Kidney (tissue), 22 donors: ENCODE measurements at places on chromosomes 5 and 9. TPM values are rescaled to one million over a fixed set of nuclear protein-coding genes. Genes with fewer than 3 reads are reported as not detected.

The ERGIC1 gene
- polyA plus RNA-seq, result 88.0 TPM

DNA sequence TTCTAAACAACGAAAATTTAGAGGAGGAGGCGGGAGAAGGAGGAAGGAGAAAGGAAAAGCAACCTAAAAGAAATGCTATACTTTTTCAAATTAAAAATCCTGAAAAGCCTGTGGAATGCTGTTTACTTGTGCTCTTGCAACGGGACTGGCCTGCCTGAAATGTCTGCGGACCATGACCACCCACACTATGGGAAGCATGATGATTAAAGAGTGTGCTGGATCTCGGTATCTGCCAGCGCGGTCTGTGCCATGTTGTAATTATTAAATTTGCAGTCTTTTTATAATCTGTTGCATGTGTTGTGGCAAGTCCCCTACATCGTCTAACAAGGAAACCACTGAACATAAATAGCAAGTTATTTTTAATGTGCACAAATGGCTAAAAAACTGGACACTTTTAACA lies 111.4 kb downstream of the FANCC start:
- no peaks in the 10 kb centered on the region for H3K36me3 ChIP-seq
- H3K4me3 ChIP-seq, result no peak overlapping the region
- DNase-seq, result no peak
- no peak overlapping the region for H3K27ac ChIP-seq

DNA sequence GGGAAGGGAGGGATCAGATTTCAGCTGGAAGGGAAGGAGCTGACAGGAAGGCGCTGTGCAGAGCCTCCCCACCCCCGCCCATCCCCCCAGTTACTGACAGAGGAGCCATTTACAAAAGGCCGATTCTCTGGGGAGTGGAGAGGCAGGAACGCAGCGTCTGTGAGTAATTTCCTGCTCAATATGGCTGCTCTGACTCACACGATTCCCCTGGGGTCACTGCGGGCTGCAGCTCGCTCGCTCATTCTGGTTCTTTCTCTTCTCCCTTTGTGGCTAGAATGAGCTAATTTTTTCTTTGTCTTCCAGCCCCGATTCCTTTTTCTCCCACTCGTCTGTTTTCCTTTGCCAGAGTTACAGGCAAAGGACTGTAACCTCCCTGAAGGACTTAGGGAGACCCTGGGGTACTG lies 28.8 kb downstream of the PTPA start:
- peak overlapping the region; percentile 100 for H3K27ac ChIP-seq
- H3K4me3 ChIP-seq, result peak overlapping the region; percentile 59
- DNase-seq, result peak; percentile 95

The CCL27 gene
- polyA plus RNA-seq, result not detected

DNA sequence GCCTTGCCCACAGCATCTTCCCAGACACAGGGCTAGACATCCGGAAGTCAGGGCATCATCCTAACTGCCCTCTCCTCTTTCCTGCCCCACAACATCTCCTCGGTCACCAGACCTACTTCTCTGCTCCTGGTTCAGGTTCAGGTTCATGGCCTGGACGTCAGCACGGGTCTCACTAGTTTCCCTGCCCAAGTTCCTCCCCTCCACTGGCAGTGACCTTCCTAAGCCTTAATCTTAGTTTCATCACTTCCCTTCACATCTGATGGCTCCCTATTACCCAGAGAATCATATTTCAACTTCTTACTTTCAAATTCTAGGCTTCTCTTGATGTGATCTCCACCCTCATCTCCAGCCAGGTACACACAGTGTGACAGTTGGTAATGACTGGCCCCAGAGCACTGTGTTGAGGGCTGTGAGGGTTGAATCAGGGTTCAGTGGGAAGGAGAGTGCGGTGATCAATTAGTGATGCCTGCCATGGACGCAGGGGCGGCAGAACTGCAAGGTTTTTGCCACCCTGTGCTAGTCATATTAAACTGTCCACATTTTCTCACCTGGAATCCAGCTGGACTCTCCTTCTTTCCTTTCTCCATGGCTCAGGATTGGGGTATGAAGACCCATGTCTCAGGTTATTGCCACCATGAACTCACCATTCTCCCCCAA lies 34.3 kb upstream of the CRB2 start:
- H3K4me1 ChIP-seq, result no peaks in the 10 kb centered on the region
- no peak for DNase-seq
- no peak overlapping the region for H3K27ac ChIP-seq

The SHROOM1 gene
- polyA plus RNA-seq, result 7.8 TPM
